ENCODE measurements at places on chromosomes 2 and 18.
A peak's percentile ranks its signal among the peaks of the same experiment; 100 is the strongest.

DNA sequence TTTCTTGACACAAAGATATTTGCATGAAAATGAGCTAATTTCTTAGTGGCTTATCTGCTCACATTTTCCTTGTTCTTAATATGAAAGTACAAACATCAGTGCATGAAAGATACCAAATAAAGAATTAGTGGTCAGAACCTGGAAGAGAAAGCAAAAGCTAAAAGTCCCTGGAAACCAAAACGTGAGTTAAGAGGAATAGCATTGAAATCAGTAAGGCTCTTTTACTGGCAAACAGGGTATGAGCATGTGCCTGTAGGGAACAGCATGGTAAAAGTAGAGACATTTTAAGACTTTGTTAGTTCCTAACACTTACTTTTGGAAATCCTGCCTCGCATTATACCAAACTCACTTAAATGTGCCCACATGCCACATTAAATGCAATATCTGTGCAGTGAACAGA lies 31.9 kb upstream of the CWC22 start:
- DNase-seq, result no peak

DNA sequence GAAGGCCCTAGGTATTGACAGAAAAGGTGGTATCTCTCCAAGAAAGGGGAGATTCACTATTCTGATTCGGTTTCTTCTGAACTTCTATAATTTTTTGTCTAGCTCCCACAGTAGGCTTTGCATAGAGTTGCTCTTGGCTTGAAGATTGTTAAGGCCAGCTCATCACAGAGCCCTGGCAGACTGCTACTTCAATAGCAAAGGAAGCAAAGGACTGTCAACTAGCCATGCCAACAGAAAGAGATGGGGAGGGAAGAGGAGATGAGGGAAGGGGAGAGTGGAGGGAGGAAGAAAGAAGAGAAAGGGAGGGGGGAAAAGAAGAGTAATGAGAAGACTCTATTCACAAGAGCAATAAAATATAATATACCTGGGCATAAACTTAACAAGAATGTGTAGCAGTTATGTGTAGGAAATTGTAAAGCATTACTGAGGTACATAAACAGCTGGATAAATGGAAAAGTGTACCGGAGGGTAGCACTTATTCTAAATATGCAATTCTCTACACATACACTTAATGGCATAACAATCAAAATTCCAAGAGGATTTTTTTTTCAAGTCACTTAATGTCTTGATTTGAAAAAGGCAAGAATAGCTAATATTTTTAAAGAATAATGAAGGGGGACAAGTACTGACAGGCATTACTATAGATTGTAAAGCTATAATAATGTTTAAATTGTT lies 102.5 kb downstream of the LOXHD1 start:
- DNase-seq, result no peak

GRCh38 chr18:32368991-32369390 lies 101.7 kb downstream of the GAREM1 start:
- DNase-seq, result no peak

DNA sequence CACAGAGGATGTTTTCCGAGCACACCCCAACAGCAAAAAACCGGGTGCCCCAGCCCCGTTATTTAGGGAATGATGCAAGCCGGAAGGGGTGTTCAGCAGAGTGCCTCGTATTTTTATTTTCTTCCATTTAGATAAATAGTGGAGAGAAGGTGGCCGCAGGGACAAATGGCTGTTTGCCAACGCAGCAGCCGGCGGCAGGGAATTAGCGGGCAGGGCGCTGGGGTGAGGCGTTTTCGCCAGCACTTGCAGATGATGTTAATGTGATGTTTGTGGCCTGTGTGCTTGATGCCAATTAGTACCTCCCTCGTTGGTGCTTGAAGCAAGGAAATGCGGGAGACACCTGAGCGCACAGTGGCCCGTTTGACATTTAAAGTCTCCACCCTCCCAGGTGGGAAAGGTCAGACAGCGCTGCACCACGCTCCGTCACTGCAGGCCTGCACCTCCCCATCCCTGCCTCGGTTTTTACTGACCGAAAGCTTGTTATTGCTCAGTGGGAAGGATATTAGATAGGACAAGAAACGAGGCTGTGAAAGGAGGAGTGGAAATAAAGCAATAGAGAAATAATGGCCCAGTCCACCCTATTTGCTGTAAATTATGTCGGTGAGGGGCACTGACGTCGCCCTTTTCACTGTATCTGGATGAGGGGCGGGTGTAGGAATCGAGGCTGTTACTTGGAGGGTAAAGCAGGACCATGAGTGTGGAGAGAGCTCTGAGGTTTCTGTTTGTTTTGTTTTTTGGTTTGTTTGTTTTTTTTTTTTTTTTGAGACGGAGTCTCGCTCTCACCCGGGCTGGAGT lies 39.1 kb downstream of the NFATC1 start:
- DNase-seq, result no peak

DNA sequence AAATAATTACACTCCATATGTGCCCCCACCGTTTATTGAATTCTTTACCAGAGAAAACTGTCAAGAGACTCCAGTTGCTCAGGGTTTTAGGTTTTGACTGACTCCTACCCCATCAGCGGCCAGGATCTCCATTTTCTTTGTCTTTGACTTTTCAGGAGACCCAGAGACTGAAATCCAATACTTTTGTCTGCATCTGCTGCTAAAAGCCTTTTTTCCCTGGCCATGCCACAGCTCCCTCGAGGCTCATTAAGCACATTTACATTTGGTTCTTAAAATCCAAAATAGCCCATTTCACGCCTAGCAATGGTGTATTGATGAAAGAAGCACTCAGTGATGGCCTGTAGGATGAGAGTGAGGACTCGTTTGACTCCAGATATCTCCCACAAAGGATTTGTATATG lies 332.6 kb upstream of the ACVR2A start:
- no peak for DNase-seq

GRCh38 chr2:143575340-143575739 lies 446.1 kb downstream of the ARHGAP15 start:
- DNase-seq, result no peak

DNA sequence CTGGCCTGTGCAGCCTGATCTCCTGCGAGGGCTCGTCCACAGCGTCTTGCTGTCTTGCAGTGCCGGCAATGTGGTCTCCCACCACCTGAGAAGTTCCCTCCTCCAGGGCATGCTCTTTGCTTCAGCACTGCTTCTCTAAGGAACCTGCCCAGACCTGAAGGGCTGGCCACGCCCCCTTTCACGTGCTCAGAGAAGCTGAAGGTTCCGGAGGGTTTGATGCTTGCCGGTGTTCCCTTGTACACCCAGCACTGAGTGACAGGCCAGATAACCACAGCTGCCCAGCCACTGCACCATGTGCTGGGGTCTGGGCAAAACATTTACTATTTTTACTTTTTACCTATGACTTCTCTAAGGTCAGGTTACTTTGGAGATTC lies 1.7 kb upstream of the POLR2D start:
- peak; percentile 41 for DNase-seq

GRCh38 chr18:75276818-75277609 lies 66.4 kb downstream of the TSHZ1 start:
- DNase-seq, result no peak

Measured in right kidney (tissue), 9 donors.